ENCODE measurements at places on chromosomes 6 and 20. TPM values are rescaled to one million over a fixed set of nuclear protein-coding genes. Genes with fewer than 3 reads are reported as not detected.

DNA sequence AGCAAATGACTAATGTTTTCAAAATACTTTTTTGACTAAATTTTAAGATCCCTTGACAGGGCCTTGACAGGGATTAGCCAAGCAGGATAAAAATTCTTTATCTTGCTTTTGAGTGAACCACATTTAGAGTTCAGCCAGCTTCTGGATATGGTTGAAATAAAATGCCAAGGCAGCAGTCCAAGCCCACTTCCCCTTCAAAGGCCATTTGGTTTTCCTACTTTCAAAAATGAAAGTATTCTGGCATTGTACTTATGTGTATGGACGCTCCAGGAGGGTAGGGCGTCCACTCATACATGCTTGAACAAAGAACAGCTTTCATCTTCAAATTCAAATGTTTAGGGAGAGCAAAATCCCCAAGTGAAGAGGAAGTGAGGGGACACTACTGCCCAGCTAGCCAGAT, 82.3 kb upstream of the BCLAF1 start:
- no peak overlapping the region for H3K27ac ChIP-seq
- no peak overlapping the region for H3K4me3 ChIP-seq
- no peaks in the 10 kb centered on the region for H3K4me1 ChIP-seq
- no peaks in the 10 kb centered on the region for H3K27me3 ChIP-seq

DNA sequence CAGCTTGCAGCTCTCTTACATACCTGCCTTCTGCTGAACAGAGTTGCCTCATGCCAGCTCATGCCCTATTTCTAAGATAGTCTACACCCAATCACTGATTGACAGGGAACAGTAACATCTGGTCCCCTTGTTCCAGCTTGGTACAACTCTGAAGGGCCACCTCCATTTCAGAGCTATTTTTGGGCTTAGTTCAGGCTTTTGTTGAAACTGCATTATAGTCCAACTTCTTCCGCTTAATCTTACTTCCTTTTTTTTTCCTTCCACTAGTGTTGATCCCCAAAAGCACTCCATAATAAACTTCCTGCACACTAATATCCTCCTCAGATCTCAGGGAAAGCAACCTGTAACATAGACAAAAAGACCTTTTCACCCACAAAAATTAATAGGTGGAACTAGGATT, 65.7 kb upstream of the TNFRSF21 start:
- no peak overlapping the region for H3K27ac ChIP-seq
- no peak for DNase-seq
- no peak overlapping the region for H3K4me3 ChIP-seq
- H3K4me1 ChIP-seq = no peaks in the 10 kb centered on the region

DNA sequence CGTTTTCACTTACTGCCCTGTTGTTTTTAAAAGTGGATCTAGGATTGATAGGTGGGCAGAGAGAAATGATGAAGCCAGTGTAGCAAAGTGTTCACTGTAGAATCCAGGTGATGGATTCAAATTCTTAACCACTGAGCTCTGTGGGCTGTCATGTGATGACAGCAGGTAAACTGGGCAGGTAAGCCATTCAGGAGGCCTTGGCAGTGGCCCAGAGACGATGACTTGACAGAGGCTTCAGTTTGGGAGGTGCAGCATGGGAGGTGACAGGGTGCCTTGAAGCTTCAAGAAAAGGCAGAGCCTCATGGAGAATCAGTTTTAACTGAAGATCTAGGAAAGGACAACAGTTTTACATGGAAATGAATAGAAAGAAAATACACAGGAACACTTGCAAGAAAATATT, 2.0 kb downstream of the NAA20 start:
- no peak overlapping the region for H3K27ac ChIP-seq
- DNase-seq = no peak
- no peak overlapping the region for H3K4me3 ChIP-seq
- H3K36me3 ChIP-seq = no peaks in the 10 kb centered on the region
- H3K4me1 ChIP-seq = peaks cover 11% of the 10 kb centered on the region
- H3K27me3 ChIP-seq = no peaks in the 10 kb centered on the region

Gene ZC2HC1B
- not detected for total RNA-seq

- H3K27ac ChIP-seq = no peak overlapping the region
- no peak for DNase-seq
- no peaks in the 10 kb centered on the region for H3K36me3 ChIP-seq
- H3K4me1 ChIP-seq = no peaks in the 10 kb centered on the region
- H3K4me3 ChIP-seq = no peak overlapping the region
Observed at GRCh38 chr6:33846226-33846625, 42.4 kb upstream of the MLN start.

DNA sequence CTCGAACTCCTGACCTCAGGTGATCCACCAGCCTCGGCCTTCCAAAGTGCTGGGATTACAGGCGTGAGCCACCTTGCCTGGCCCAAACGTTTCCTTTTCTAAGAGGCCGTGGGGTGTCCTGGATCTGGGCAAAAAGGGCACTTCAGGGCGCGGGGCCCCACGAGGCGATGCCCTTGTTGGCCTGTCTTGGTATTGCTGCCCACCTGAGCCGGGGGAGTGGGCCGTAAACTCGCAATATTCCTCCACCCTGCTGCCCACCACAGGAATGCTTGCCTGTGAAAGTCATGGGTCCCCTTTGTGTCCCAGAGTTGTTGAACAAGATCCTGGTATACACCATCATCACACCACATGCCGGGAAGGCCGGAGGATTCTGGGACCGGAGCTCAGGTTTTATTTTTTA, 49.0 kb downstream of the SSR1 start:
- H3K27me3 ChIP-seq = no peaks in the 10 kb centered on the region
- DNase-seq = no peak
- H3K36me3 ChIP-seq = no peaks in the 10 kb centered on the region
- H3K4me3 ChIP-seq = no peak overlapping the region
- H3K4me1 ChIP-seq = peaks cover 2% of the 10 kb centered on the region
- no peak overlapping the region for H3K27ac ChIP-seq

- no peak for DNase-seq
- H3K4me1 ChIP-seq = no peaks in the 10 kb centered on the region
- H3K4me3 ChIP-seq = no peak overlapping the region
- no peaks in the 10 kb centered on the region for H3K27me3 ChIP-seq
- no peak overlapping the region for H3K27ac ChIP-seq
- H3K36me3 ChIP-seq = no peaks in the 10 kb centered on the region
Observed at GRCh38 chr6:16060039-16060438, 68.8 kb upstream of the MYLIP start.

Gene NRM
- 23.2 TPM for total RNA-seq
